Activated naive CD8-positive, alpha-beta T cell treated with anti-CD3 and anti-CD28 coated beads, Interleukin-2, amount 50 U/mL, for 16 hours (primary cell): ENCODE measurements at places on chromosomes 13 and 19.
A peak's percentile ranks its signal among the peaks of the same experiment; 100 is the strongest.

DNA sequence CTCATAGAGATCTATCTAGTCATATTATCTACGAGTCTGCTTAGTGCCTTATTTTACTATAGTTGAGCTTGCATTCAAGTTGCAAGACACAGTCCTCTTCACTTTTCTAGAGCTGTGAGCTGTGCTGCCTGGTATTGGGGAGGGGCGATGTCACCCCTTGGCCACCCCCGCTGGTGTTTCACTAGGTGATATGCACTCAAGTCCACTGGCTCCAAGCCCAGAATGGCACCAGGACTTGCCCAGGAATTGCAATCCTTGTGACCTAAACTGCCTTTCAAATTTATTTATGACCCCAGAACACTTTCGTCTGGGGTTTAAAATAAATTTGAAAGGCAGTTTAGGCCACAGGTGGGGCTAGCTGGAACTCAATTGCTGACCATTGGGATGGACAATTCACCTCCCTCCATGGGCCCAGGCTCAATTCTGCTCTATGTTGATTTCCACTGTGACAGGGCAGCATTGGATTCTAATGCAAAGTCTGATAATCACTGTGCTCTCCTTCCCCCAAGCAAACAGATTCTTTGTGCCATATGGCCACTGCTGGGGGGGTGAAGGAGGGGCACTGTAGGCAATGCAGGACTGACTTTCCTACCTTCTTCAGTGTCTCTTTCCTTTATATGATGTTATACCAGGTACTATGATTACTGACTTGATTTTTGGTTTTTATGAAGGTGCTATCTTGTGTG lies 1244.2 kb upstream of the MIR17HG start:
- no peak for DNase-seq

DNA sequence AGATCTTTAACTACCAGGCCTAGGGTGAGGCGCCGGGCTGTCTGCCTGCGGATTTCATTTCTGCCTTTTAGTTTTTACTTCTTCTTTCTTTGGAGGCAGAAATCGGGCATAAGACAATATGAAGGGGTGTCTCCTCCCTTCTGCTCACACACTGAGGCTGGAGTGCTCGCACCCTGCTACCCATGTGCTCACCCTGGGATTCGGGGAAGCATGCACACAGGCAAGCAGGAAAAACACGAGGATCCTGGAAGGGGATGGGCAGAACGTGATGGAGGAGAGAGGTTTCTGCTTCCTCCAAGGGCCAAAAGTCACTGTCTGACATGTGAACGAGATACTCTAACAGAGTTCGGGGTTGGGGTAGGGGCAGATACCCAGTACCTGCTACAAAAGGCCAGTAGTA lies 28.4 kb downstream of the ZNF823 start:
- DNase-seq, result no peak

- no peak for DNase-seq
Measured at GRCh38 chr19:8150178-8150865, 930 bp upstream of the FBN3 start.

- DNase-seq, result peak; percentile 5
Measured at GRCh38 chr13:51729866-51730553, 74.0 kb downstream of the DHRS12 start.

DNA sequence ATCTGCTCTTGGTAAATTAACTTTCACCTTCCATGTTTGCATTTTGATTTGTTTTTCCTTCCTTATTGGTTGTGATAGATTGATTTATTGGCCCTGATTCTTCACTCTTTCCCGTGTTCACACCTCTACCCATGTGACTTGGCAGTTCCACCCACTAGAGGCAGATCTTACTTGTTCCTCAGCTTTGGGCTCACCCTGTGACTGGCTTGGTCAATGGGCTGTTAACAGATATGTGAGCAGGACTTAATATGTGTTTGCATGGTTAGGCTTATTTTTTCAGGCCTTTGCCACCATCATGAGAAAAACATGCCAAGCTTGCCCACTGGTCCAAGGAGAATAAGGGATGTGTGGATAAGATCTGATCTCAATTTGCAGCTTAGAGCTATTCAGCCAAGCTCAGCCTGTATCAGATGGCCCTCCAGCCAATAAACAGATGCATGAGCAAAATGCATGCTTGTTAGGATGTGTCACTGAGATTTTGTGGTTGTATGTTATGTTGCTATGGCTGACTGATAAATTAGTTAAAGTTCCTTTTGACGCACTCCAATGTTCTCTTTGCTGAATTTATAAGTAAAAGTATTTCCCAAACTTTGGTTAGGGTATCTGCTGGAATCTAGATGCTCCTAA lies 48.0 kb downstream of the RGCC start:
- no peak for DNase-seq

DNA sequence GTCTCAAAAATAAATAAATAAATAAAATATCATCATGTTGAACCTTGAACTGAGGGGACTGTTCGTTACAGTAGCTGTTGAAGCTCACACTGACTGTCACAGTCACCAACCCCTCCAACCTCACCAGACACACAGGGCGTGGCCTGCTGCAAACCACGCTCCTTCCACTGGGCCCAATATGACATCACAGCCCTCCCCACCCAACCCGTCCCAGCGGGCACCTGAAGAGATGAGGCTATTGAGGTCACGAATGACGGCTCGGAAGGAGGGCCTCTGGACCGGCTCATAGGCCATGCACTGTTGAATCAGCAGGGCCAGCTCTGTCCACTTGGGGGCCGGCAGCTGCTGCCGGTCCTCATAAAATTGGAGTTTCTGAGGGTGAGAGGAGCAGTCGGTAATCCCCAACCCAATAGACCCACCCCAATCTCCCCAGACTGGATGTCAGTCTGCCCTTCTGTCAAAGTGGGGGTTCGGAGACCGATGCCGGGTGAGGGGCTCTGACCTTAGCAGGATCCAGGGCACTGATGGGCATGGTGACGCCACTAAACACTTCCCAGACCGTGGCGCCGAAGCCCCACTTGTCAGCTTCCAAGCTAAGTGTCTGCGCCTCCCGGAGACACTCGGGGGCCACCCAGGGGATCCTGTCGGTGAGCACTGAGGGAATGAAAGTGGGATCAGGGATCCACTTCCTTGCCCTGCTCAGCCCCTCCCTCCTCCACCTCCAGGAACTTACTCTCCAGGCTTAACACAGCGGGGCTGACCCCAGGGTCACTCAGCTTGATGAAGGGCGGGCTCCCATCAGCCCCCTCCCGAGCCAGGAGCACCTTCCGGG lies 13.2 kb downstream of the JAK3 start:
- DNase-seq, result no peak

DNA sequence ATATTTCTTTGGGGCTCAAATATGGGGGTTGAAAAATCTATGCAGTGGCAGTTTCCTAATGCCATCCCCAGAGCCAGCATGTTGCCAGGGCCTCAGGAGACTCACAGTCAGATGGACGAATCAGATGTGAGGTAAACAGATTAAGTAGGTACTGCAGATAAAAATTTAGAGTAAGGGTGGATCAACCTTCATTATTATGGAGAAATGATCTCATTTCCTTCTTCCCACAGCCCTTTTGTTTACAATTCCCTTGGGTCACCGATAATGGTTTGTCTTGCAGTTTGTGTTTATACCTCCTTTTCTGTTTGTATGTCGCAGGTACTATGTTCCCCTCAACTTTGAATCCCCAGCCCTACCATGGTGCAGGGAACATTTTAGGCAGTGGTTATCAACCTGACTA lies 20.0 kb downstream of the DIAPH3 start:
- DNase-seq, result no peak

- no peak for DNase-seq
Measured at GRCh38 chr19:29815231-29815630, 3.4 kb downstream of the CCNE1 start.

DNA sequence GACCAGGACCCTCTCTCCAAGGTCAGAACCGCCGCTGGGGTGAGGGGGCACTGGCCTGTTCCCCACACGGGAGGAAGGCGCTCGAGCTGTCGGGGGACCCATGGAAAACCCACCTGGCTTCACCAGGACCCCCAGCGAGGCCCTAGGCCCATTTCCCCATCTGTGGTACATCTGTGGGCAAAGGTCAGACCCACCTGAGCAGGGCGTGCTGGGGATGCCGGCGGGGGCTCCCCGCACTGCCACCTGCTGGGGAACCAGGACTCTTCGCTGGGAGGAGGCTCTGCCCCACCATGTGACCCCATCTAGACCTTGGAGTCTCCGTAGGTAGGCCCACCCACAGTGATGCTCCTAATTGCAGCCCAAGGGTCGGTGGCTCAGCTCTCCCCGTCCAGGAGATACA lies 511 bp downstream of the WDR88 start:
- no peak for DNase-seq

DNA sequence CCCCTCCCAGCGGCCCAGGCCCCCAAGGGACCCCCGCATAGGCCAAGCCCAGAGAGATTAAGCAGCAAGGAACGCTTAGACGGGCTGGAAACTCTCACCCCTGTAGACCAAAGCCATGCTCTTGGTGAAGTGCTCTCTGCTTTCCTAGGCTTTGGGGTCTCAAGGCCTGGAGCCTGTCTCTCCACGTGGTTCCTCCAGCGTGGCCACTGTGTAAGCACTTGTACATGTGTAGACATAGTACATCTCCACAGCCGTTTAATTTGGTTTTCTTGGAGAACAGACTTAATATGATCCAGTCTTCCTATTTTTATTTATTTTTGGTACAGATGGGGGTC lies 1.1 kb downstream of the NUDT19 start:
- no peak for DNase-seq

DNA sequence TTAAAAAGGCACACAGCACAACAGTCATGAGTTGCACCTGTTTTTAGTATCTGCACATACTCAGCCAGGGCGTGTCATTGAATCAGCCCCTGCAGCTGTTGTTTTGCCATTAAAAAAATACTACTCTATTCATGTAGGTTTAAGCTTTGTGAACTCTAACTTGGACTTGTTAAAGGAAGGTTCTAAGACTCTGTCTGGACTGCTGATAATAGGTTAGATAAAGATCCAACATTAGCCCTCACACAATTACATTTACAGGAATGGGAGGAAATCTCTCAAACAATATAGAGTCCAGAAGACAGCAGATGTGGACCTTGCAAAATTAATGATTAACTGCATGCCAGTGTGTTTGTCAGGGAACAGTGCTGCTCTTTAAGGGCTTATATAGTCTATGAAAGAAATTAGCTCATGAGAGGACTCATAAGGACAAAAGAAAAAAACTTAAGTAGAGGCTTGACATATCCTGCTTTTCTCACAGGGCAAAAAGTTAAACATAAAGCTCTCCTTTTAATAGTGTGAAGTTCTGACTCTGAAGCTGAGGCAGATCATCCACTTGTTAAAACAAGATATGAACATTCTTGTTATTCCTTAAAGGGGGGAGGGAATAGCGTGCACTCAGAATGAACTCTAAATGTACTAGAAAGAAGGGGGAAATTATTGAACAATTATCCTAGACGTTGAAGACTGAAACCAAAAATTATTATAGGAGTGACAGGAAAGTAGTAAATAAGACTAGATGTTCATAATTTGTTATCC lies 243.6 kb downstream of the NDFIP2 start:
- DNase-seq, result no peak

GRCh38 chr13:63209330-63210017 lies 1793.8 kb upstream of the PCDH20 start:
- no peak for DNase-seq

GRCh38 chr19:1097810-1098176 lies 2.6 kb upstream of the POLR2E start:
- DNase-seq, result no peak

GRCh38 chr19:48169578-48169938 lies 586 bp downstream of the LIG1 start:
- DNase-seq, result peak; percentile 70

DNA sequence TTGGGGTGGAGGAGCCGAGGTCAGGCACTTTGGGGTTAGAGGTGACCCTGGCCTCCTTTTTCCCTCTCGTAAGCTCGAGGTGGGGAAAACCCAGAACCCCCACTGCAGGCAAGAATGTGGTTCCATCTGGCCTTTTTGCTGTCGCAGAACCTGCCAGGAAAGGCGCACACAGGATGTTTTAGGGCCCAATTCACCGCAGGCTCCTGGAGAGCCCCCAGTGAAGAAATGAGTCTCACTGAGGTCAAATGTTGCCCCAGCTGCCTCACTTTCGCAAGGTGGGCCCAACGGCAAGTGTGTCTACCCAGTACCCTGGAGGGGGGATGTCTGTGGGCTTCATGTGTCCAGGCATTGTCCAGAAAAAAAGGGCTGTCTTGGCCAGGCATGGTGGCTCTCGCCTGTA lies 61.8 kb downstream of the PEX11G start:
- no peak for DNase-seq

DNA sequence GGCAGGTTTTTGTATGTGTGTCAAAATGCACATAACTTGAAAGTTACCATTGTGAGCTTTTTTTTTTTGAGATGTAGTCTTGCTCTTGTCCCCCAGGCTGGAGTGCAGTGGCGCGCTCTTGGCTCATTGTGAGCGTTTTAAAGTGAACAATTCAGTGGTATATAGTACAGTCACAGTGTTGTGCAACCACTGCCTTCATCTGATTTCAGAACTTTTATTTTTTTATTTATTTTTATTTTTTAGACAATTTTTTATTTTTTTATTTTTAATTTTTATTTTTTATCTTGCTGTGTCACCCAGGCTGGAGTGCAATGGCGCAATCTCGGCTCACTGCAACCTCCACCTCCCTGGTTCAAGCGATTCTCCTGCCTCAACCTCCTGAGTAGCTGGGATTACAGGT lies 15.0 kb downstream of the SLC25A42 start:
- DNase-seq, result no peak

DNA sequence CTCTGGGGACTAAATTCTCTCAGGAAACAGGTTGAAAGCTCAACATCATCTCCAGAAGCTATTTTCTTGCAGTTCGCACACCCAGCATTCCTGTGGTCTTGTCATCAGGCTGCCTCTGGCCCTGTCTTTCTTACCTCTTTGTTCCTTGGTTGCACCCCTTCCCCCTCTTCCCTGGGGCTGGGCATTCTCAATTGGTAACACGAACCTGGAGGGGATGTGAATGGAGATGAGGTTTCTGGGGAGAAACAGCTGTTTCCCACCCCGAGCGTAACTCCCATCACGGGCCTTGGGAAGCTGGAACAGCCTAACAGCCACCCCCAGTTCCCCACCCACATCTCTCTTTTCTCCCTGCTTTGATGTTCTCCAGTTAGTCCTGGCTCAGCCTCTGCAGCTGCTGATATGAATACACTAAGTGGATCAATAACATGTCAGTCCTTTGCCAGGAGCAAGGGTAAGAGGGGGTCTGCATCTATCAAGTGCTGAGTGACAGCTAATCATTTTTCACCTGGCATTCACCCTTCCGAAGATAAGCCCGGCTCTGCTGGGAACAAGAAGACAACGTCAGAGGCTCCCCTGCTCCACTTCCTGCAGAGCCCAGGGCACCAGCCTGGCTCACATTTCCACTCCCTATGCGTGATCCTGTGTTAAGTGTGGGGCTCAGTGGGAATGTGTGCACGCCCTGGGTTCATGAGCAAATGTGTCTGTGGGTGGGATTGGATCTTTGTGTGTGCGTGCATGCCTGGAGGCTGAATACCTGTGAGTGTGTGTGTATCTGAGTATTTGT lies 74.0 kb upstream of the KCTD15 start:
- DNase-seq, result no peak
